HL-60 (cell line): ENCODE measurements at places on chromosomes 3 and 15.

DNA sequence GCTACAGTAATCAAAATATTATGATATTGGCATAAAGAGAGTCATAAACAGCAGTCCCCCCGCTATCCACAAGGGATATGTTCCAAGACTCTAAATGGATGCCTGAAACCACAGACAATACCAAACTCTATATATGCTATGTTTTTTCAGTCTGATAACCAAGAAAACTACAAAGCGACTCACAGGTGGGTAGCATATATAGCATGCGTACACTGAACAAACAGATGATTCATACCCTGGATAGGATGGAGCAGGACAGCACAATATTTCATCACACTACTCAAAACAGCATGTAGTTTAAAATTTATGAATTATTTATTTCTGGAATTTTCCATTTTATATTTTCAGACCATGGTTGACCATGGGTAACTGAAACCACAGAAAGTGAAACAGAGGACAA lies 87.0 kb upstream of the PPP2R3A start:
- DNase-seq = no peak

- DNase-seq = no peak
These were observed 5.0 kb downstream of the MKRN3 start for GRCh38 chr15:23570486-23570885.

GRCh38 chr3:182292591-182292990 lies 500.7 kb upstream of the ATP11B start:
- DNase-seq = no peak

DNA sequence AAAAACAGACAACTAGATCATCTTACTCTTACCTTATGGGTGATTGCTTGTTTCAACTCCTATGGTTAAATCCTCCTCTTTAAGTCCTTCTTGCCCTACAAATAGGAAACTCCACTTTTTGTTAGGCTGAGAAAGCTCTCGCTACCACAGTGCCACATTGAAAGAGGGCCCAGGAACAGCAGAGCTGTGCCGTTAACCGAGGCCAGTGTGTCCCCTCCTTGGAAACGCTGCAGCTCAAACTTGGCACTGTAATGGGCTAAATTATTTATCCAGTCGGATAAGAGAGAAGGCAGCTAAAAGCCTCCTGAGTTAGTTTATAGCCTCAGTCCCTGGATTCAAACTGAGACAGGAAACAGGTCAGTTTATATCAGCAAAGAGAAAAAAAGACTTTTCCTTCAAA lies 46.1 kb downstream of the KBTBD12 start:
- no peak for DNase-seq

DNA sequence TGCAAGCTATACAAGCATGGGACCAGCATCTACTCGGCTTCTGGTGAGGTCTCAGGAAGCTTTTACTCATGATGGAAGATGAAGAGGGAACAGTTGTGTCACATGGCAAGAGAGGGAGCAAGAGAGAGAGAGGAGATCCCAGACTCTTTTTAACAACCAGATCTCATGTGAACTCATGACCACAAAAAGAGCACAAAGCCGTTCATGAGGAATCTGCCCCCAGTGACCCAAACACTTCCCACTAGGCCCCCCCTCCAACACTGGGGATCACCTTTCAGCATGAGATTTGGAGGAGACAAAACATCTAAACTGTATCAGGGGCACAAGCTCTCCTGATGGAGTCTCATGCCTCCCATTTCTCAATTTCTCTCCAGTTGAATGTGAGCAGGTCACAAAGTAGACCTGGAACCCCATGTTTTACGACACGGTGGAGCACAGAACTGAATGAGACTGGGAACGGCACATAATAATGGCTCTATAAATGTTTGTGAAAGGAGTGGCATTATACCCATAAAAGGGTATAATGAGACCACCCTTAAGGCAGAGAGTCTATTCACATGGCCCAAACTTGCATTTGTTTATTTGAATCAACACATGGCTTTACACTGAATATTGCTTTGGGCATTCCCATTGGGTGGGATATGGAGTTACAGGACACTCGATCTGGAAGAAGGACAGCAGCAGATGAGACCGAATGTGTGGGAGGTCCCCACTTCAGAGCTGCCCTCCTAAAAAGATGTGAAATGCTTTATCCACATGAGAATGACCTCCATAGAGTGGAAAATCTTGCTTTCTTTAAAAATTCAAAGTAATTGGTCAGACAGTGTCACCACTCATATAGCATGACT lies 38.8 kb downstream of the IL16 start:
- DNase-seq = no peak
